Urinary bladder (tissue), 4 donors: ENCODE measurements at places on chromosomes 7 and 10. TPM values are rescaled to one million over a fixed set of nuclear protein-coding genes. Genes with fewer than 3 reads are reported as not detected.

The CLDN4 gene
- 127 TPM for polyA plus RNA-seq

The OPALIN gene
- polyA plus RNA-seq, result not detected

The TBX20 gene
- polyA plus RNA-seq, result 22.4 TPM

The CYP2C19 gene
- 0.06 TPM for polyA plus RNA-seq

The SPDYE2 gene
- 0.14 TPM for polyA plus RNA-seq

The MBL2 gene
- 0.05 TPM for polyA plus RNA-seq

The METTL27 gene
- polyA plus RNA-seq, result 1.0 TPM

GRCh38 chr10:99983280-99983988, 26.3 kb downstream of the DNMBP start:
- no peak for DNase-seq

DNA sequence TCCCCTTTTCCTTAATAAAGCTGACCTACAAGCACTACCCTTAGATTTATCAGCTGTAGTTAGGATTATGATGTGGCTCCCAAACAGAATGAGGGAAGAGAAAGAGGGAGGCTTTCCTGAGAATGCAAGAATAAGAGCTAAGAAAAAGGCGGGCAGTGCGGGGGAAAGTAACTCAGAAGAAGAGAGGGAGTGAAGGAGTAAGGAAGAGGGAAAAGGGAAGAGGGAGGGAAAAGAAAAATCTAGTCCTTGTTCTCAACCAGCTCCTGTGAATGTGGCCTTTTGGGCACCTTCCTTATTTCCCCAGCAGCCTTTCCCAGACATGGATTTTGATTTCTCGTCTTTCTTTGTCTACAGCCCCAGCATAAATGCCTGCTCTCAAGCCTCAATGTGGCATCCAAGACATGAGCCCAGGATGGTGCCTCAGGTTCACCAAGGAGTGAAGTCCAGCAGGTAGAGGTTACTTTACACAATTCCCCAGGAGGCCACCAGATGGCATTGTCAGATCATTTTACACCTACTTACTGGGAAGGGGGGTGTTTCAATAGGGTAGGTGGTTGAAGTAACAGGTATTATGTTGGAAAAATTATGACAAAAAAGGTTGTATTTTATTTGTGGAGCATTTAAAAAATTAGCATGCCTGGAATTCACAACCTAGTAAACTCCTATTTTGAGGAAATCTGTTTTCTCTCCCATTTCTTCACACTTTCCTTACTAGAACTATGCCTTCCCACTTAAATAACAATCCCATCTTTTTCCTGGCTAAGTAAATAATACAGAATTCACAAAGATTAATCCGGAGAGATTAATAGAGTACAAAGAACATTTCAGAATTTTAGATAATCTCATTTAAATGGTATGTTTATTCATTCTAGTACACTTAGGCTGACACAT, 106.5 kb downstream of the HTR7 start:
- no peak for DNase-seq

The GDF10 gene
- 1.8 TPM for polyA plus RNA-seq

DNA sequence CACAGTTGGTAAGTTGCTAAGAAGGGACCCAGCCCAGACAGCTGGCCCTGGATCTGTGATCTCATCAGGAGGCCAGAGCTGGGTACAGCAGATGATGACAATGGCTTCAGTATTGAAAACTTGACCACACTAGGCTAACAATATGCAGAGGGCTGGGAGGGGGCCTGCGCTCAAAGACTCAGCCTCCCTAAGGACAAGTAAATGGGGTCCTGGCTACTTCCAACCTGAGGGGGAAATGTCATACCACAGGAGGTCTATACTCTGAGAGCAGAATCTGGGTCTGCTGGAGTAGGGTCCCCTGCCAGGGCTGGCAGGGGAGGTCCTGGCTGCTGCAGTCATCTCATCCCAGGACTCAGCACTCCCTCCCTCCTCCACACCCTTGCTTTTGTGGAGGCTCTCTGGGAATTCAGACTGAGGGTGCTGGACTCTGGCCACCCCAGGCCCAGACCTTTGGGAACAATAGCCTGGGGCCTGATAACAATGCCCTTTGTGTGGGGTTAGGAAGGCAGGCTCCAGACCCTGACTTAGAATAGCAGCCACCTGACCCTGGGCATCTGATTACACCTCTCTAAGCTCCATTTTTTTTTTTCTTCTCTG, 1.4 kb downstream of the FXYD4 start:
- DNase-seq, result no peak

- no peak for DNase-seq
Observed at GRCh38 chr7:137942484-137943115, 59.3 kb downstream of the CREB3L2 start.

The CALHM1 gene
- polyA plus RNA-seq, result not detected

The NME8 gene
- not detected for polyA plus RNA-seq

GRCh38 chr7:87886875-87887274, 10.6 kb downstream of the DBF4 start:
- no peak for DNase-seq

- no peak for DNase-seq
Observed at GRCh38 chr10:123886292-123886691, 5.3 kb downstream of the CPXM2 start.

DNA sequence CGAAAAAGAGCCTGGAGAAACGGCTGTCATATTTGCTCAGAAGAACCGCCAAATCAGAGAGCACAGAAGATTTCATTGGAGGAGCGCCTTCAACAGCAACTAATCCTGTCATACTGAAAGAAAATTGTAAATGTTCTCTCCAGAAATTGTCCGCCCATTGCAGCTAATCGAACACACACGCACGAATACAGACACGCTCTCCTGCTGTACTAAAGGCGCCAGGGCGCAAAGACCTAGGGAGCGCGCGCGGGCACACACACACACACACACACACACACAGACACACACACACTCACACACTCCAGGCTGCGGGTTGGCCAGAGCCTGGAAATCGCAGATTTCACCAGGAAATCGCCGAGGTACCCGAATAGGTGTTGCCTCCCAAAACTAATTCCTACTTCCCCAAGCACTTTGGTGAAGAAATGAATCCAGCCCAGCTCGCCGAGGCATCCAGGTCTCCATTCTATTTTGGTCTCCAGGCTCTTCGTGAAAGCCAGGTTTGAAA, at the start of gene CHRM2:
Gene CHRM2 (plus strand): TSS at position 157 of the 505 bp plus-strand sequence. CDS start 146,214 bp downstream, outside the sequence.
- no peak for DNase-seq

- no peak for DNase-seq
Observed at GRCh38 chr10:103932971-103933370, 15.0 kb upstream of the STN1 start.

The PAPOLB gene
- polyA plus RNA-seq, result 0.04 TPM

DNA sequence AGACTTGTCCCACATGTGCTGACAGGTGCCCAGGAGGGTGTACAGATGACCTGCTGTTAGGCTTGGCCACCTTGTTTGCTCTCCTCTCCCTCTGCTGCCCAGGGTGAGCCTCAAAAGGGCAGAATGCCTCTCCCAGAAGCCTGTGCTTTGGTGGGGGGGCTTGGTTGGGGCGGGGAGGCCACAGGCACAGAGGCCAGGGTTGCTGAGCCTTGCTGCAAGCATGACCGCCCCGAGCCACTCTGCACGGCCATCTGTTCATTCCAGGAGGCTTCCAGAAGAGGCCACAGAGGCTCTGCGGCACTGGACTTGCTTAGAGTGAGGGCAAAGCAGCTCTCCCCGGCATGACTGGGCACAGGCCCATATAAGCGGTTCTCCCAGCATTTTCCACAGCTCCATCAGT, 190.8 kb downstream of the GLRX3 start:
- no peak for DNase-seq

The AOAH gene
- polyA plus RNA-seq, result 4.3 TPM

GRCh38 chr10:124041675-124042445, 51.5 kb downstream of the CHST15 start:
- DNase-seq, result no peak

The DUS4L gene
- 4.8 TPM for polyA plus RNA-seq

- no peak for DNase-seq
Observed at GRCh38 chr10:30589441-30589840, 40.1 kb downstream of the LYZL2 start.

The BUD31 gene
- 84.2 TPM for polyA plus RNA-seq

- DNase-seq, result no peak
Observed at GRCh38 chr10:3992382-3993178, 207.6 kb upstream of the KLF6 start.

The TMEM176B gene
- polyA plus RNA-seq, result 84.0 TPM

DNA sequence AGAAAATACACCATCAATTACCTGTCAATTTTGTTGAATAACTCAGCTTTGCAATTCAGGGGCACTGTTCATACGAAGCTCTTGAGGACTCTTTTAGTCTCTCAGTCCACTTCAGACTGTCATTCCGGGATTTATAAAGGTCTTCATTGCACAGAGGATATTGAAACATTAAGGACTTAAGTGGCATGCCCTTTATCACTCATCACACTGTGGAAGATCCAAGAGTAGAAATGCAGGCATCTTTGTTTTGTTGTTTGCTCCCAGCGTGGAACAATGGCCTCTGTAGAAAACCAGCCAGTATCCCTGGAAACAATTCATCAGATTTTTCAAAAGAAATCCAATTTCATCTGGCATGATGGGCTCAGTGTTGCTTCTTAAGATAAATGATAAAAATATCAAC, 66.3 kb upstream of the LRGUK start:
- no peak for DNase-seq

- no peak for DNase-seq
Observed at GRCh38 chr10:124827474-124827873, 25.9 kb downstream of the ABRAXAS2 start.

DNA sequence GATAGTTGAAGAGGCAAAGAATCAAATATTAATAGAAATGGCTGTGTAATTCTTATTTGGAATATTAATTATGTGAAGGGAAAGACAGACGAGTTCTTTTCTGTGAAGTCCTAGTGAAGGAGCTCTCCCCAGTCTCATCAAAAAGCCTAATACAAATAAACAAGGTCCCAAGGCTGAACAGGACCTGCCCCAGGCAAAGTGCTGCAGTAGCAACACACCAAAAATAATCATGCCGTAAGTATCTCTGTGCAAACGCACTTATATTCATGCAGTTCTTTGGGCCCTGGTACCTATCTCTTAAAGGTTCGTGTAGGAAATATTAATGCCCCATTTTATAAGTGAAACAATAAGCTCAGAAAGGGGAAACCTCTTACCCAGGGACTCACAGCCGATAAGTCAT, 12.2 kb upstream of the CHST15 start:
- no peak for DNase-seq

- no peak for DNase-seq
Observed at GRCh38 chr10:124745673-124746072, 1.5 kb upstream of the FAM53B start.

- no peak for DNase-seq
Observed at GRCh38 chr10:93514521-93514920, 18.1 kb downstream of the CEP55 start.

The FGF8 gene
- not detected for polyA plus RNA-seq

The SPDYE11 gene
- not detected for polyA plus RNA-seq

The PODXL gene
- 30.8 TPM for polyA plus RNA-seq

- no peak for DNase-seq
Observed at GRCh38 chr10:93768892-93769291, 11.2 kb downstream of the LGI1 start.

DNA sequence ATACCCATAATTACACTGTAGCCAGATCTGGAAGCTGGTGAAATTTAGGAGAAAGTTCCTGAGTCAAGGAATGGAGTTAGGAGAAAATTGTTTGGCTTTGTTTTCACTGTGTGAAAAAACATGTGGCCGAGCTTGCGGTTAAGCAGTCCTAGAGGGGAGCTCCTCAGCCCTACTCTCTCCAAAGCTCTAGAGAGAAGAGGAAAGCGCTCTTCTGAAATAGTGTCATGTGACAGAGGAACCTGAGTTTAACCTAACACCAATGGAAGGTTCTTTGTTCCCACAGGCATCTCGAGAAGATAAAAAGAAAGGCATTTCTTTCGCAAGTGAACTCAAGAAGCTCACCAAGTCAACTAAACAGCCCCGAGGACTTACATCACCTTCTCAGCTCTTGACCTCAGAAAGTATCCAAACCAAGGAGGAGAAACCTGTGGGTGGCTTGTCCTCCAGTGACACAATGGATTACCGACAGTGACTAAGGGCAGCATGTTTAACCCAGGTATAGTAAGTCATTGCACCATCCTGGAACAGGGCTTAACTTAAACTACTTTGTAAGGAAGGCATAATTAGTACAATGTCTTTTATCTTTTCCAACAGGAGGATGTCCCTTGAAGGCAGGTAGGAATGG, 38.0 kb downstream of the NOC3L start:
- DNase-seq, result no peak

The ATOH7 gene
- 0.06 TPM for polyA plus RNA-seq

GRCh38 chr7:74405191-74405898, 48.4 kb upstream of the GTF2IRD1 start:
- no peak for DNase-seq

The GRM8 gene
- 2.1 TPM for polyA plus RNA-seq

GRCh38 chr7:117652943-117653680, 173.3 kb downstream of the CFTR start:
- DNase-seq, result no peak

The JAKMIP3 gene
- 1.5 TPM for polyA plus RNA-seq

GRCh38 chr7:17930546-17930945, 9.7 kb downstream of the SNX13 start:
- no peak for DNase-seq

The GRID2IP gene
- polyA plus RNA-seq, result 0.13 TPM

The SCIN gene
- polyA plus RNA-seq, result 1.3 TPM

- DNase-seq, result no peak
Observed at GRCh38 chr10:79454259-79454658, 8.8 kb upstream of the ZCCHC24 start.

GRCh38 chr7:144529269-144529926, 125.9 kb upstream of the NOBOX start:
- DNase-seq, result no peak

The GNAT3 gene
- polyA plus RNA-seq, result not detected

DNA sequence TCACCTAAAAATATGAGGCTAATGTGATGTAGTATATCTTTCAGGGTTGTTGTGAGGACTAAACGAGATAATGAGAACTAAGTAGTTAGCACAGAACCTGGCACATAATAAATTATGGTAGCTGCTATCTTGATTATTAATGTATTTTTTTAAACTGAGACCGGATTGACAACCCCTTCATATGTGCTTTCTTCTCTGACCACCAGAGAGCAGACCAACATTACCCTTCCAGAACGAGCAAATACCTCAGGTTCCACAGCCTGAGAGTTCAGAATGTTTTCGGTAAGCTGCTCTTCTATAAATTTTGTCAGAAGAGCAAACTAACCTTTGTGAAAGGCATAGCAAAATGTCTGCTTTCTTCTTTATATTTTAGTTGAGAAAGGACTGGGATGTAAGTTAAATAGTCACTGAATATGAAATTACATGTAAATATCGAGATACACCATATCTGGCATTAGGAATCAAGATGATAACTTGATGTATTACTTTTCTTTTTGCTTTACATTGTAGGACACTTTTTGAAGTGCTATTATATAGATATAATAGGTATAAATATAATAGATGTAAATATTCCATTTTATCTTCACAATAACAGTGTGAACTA, 13.6 kb upstream of the BPGM start:
- DNase-seq, result no peak
